ENCODE measurements at places on chromosomes 12 and 14. TPM values are rescaled to one million over a fixed set of nuclear protein-coding genes. Genes with fewer than 3 reads are reported as not detected.

DNA sequence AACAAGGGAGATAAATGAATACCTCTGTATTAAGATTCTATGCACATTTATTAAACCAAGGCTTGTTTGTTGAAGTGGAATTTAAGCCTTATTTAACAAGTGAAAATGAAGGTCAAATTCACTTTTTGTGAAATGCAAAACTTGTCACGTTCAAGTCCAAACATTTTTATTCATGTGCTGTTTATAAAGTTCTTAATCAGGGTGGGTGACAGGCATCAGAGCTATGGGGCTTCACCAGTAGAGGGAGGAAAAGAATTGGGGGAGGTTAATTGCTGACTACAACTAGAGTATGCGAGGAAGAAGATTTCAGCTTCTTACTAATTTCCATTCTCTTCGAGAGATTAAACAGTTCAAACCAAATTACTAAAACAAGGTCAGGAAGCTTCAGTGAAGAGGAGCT lies 9.7 kb downstream of the MOK start:
- DNase-seq, result no peak

GRCh38 chr14:69591317-69591716 lies 16.6 kb upstream of the CCDC177 start:
- no peak for DNase-seq

DNA sequence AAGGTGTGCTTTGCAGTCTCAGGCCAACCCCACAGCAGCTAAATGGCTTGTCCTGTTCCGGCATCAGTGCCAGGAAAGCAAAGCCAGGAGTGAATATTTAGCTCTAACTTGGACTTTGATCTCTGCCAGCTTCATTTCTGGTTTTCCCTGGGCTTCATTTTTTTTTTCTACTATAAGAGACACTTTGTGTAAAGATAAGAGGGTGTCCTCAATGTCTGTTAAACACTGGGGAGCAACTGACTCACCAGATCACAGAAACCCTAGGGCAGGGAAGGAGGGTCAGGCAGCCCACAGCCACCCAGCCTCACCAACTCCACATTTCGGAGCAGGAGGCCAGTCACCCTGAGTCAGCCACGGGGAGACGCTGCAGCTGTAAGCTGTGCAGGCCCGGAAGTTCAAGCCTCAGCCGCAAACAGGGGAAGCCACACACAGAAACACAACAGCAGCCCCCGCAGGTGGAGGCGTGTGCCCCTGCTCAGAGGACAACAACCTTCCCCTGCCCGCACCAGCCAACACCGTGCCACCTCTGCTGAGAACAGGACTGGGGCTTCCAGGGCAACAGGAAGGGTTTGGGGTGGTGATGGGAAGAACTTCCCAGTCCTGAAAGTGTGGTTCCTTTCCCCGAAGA lies 6.3 kb downstream of the TNFRSF1A start:
- peak; percentile 82 for DNase-seq

KCNA5 gene
- 10.8 TPM for total RNA-seq

GRCh38 chr14:64467566-64467965 lies 2.3 kb downstream of the AKAP5 start:
- DNase-seq, result no peak

PZP gene
- total RNA-seq, result not detected

NRXN3 gene
- 27.3 TPM for total RNA-seq

RTL1 gene
- total RNA-seq, result not detected

TAS2R20 gene
- total RNA-seq, result 1.6 TPM

SRRM4 gene
- not detected for total RNA-seq

DBX2 gene
- not detected for total RNA-seq

NAV3 gene
- 5.3 TPM for total RNA-seq

DNA sequence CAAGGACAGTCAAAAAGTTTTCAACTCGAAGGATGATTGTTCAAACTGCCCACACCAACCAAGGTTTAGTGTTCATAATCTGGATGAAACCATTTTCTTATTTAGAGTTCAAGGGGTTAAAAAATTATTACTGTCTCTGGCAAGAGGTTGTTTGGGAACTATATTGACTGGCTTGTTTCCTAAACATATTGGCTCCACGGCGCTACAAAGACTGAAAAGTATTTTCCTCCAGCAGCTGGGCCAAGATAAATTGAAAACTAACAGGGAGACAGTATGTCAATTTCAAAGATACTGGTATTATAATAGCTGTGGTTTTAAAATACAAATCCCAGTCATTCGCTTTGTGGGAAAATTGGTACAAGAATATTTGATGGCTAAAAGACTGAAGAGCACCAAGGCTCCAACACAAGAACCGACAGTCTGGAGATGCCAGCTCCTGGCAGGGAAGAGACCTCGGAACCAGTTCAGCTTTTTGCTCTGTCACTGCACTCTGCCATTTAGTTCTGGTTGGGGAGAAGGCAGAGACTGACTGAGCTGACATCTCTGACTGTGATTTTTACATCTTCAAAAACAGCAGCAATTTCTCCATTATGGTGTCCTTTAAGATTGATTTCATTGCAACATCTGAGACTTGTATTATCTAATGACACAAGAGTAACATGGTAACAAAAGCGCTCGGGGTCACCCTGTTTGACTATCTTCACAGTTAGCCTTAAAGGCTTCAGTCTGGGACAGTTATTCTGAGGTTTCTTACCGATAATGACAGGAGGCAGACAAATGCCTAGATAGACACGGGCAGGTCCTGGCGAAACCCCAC lies 62.0 kb downstream of the ST8SIA1 start:
- no peak for DNase-seq

DNA sequence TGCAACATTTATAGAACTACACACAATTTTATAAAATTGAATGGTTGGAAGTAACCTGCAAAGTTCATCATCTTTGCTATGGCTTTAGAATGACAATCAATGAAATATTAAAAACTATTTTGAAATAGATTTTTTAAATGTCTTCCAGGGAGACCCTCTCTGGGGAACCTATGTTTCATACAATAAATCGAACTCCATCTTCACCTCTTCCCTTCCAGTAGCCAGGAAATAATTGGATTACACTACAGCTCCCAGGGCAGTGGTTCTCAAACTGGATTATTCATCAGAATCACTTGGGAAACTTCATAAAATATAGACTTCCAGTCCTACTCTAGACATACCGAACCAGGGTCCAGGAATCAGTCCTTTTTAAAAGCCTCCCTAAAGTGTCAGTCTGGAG lies 328.4 kb downstream of the DUSP6 start:
- DNase-seq, result no peak

DNA sequence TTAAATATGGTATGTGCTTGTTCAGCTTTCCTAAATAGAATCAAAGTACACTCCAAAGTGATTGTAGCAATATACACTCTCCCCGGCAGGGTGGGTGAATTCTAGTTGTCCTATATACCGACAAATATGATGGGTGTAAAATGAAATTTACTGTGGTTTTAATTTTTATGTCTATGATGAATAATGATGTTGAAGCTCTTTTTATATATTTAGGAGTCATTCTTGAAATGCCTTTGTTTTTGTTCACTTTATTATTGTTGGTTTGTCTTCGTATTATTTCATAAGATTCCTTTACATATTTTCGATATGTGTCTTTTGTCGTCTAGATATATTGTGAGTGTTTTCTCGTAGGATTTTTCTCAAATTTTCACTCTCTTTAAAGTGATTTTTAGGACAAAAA lies 105.7 kb downstream of the PDE3A start:
- DNase-seq, result no peak

PLEKHD1 gene
- total RNA-seq, result not detected

- DNase-seq, result no peak
Measured at GRCh38 chr12:26658991-26659390, 174.0 kb downstream of the ITPR2 start.

DNA sequence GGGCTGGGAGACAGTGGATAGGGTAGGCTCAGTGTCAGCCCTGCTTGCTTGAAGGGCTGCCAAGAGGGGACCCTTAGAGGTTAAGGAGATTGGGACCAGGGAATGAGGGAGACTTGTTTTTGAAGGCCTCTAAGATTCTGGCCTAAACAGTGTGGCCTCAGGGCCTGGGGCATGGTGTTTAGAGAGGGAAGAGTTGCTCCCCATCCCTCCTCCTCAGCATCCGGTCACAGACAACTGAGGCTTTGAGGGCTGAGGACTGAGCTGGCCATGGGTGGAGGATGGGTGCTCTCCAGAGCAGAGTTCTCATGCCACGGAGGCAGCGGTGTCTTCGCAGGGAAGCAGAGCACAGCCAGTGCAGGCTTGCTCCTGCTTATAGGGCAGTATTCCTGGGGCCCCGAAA lies 49.4 kb downstream of the KRT80 start:
- DNase-seq, result no peak

DNA sequence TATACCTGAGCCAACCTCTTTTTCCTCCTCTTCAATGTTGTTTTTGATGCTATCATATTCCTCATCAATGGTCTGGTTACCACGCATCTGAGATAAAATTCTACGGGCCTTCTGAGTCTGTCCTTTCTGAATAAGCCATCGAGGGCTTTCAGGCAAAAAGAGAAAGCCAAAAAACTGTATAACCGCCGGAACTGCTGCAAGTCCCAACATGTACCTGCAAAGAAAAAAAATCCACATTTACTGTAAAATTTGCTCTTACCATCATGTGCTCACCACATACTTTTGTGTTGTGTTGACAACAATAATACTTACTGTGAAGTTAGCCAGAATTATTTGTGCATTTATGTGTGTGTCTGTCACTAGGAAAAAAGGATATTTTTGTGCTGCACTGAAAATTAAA lies 77.6 kb downstream of the SLC2A13 start:
- DNase-seq, result no peak

DNA sequence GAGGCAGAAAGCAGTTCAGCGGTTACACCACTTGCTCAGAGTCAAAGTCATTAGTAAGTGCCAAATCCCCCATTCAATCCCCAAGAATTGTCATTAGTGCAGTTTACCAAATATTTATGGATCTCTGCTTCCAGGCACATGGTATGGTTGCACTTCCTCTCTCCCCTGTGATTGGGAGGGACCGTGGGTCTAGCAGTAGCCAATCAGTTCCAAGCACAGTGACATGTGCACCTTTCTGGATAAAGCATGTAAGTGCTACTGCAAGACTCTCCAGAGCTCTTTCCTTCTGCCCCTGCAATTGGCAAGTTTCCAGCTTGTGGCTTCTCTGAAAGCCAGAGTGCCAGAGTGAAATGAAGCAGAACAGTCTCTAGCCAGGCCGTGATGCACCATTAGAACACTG lies 85.3 kb upstream of the FLRT2 start:
- no peak for DNase-seq

- DNase-seq, result no peak
Measured at GRCh38 chr12:49368240-49368600, 958 bp downstream of the SPATS2 start.

SLC4A8 gene
- 1.8 TPM for total RNA-seq
